Erythroblast (primary cell): ENCODE measurements at places on chromosomes 3 and 15.

DNA sequence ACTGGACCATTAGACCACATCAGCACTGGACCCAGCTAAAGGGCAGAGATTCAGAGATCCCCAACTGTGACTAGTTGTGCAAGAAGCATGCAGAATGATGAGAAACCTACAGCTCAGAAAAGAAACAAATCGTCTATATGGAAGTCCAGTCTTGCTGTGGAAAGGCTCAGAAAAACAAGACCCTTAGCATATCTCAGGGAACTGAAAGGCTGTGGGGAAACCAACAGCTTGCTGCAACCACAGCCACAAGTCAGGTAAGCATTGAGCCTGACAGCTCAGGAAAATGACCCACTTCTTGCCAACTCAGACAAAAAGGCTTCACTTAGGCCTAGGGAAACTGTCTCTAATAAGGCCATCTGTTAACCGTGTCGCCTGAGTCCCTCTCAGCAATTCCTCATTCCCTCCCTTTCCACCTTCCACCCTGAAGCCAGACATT, 145.6 kb downstream of the LSAMP start:
- DNase-seq: no peak

DNA sequence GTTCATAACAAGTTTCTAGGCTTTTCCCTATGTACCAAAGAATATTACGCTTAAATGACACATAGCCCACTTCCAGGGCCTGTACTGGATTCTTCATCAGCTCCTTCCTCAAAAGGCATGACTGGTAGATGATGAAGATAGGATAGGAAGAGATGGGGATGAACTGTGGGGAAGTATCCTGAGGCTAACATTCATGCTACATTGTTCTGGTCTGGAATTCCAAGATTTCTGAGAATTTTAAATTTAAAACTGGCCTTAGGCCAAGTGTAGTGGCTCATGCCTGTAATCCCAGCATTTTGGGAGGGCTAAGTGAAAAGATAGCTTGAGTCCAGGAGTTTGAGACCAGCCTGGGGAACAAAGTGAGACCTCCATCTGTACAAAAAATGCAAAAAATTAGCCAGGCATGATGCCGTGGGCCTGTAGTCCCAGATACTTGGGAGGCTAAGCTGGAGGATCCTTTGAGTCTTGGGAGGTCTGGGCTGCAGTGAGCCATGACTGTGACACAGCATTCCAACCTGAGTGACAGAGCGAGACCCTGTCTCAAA, 160.1 kb upstream of the PLAAT1 start:
- no peak for DNase-seq

- DNase-seq: no peak
Observed at GRCh38 chr3:126372413-126373145, 15.4 kb upstream of the KLF15 start.

DNA sequence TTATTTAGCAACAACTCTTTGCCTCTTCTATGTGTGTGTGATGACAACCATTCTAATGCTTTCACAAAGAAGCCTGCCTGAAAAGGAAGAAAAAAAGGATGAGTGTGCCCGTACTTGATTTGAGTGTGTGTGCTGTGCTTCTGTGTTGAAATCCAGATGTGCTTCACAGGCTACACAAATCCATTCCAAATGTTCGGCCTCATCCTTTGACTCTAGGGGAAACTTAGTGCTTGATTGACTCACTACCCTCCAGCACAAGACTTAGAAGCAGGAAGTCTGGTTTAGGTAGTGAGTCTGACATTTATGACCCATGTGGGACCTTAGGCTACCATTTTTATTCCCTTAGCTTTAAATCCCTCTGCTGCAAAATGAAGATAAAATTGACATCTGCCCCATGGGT, 108.8 kb upstream of the PLAAT1 start:
- no peak for DNase-seq

- DNase-seq: no peak
Observed at GRCh38 chr3:192040282-192041043, 579.5 kb downstream of the PYDC2 start.

DNA sequence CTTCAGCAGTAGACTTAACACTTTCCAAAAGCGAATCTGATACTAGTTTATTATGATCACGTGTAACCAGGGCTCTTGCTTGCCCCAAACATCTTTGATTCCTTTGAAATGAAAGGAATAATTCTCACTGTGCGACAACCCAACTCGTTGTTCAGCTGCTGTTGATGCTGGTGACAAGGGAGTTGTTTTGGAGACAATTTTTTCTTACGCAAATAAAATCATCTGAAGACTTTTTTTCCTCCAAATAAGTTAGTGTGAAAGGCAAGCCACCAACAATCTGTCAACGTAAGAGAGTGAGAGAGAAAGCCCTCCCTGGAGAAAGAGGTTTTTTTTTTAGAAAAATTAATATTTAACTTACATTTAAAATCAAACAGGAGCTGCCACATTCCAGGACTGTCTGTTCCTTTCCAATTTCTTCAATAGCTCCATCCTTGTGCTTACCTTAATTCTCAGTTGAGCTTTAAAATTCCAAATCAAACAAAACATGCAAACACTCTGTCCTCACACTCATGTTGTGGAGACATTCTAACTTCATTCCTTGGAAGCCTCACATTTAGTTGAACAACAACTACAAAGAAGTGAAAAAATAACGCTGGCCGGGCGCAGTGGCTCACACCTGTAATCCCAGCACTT, 4.9 kb upstream of the P3H2 start:
- no peak for DNase-seq
